ENCODE measurements at places on chromosomes 13 and 19.

- no peak for DNase-seq
These were observed 885 bp downstream of the MLNR start for GRCh38 chr13:49220856-49221589.

DNA sequence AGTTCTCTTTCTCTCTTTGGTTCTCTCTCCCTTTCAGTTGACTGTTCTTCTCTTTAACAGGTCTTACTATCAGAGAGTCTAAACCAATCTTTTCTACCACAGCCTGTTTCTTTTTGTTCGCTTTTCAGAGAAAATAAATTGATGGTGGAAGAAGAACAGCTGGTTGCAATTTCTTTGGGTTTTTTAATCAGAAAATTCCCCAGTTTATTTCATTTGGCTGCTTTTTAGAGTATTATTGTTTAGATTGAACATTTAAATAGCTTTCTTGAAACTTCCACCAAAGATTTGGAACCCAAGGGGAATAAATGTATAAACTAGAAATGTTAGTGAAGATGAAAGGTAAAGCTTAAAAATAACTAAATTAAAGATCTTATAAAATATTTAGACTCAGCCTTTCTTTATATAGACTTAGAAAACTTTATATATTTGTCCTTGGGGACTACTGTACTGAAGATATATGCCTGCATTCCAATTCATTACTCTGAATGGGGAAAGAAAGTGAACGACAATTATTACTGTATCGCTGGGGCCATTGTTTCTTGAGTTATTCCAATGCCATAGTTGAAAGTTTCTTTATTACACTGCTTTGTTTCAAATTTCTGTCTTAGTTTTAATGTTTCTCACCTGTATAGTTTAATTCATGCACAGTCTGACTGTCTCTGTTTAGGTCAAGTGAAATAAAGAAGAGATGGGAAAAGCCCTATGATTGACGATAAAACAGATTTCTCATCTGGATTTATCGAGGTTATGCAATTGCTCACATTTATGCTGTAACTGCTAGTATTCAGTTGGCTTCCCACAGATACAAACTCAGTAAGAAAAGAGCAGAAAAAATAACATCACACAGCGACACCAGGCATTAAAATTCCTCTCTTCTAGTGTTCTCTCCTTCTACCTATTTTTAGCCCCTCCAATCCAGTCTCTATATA is 169.4 kb upstream of the CSNK1A1L start:
- DNase-seq: no peak

GRCh38 chr19:10981252-10981895 is 20.5 kb downstream of the SMARCA4 start:
- no peak for DNase-seq

- no peak for DNase-seq
These were observed 227.4 kb downstream of the TUBA3C start for GRCh38 chr13:18954254-18954653.

GRCh38 chr19:50669302-50670101 is 20.3 kb downstream of the C19orf81 start:
- no peak for DNase-seq

DNA sequence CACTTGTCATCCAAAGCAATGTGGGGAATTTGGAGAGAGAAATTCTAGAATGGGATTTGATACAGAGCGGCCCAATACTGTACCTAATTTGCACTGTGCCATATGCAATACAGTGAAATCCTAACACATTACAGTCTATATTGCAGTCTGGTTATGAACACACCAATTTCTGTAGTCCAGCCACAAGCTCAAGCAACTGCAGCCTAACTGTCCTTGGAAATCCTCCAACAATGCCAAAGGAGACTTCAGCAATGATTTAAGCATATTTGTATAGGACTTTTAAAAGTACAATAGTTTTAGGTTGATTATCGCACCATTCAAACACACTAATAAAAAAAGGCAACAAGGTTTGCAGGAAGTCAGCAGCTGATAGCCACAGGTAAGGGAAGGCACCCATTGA is 17.3 kb downstream of the DIAPH3 start:
- no peak for DNase-seq

DNA sequence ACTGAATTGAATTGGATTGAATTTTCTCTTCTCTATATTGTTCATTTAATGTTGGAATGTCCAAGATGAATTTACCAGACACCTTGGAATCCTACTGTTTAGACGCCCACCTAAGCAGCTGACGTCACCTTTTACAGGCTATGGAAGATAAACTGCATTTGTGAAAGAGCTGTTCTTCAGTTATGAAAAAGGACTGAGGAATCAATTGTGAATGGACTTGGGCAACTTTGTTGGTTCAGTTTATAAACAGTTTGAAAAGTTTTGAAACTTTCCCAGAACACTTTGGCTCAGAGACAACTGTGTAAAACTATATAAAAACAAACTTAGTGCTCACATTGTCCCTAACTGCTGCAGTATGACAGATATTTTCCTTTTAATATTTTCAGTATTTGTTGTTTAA is 590.8 kb upstream of the SPRY2 start:
- no peak for DNase-seq

GRCh38 chr13:98729658-98730057 is 22.8 kb downstream of the SLC15A1 start:
- DNase-seq: no peak

DNA sequence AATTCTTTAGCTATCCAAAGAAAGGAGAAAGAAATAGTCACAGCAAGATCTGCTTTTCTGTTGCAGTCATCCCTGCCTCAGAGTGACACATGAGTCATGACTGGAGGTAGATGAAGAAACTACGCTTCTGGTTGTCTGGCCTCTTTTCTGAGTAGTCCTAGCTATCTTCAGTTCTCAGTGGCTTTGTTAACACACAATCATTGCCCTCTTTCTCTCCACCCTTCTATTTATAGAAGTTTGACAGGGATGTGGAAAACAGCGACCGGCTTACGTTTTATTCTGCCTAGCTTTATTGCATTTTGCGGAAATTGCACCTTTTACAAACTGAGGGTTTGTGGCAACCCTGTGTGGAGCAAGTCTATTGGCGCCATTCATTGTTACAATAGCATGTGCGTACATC is 26.7 kb downstream of the SPATA13 start:
- DNase-seq: no peak

DNA sequence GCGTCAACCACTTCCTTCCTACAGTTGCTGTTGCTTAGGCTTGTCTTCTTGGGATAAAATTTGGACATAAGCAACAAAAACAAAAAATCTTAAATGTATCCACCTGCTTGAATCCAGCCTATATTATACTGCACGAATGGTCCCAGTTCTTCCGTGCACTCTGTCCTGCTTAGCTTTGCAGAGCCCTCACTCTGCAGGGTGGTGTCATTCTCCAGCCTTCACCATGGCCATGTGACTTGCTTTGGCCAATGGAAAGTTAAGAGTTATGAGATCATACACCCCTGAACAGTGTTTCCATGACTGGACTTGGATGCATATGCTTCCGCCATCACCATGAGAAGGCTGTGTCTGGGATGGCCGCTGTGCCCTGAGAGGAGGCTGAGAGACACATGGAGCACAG is 27.4 kb upstream of the SACS start:
- no peak for DNase-seq

DNA sequence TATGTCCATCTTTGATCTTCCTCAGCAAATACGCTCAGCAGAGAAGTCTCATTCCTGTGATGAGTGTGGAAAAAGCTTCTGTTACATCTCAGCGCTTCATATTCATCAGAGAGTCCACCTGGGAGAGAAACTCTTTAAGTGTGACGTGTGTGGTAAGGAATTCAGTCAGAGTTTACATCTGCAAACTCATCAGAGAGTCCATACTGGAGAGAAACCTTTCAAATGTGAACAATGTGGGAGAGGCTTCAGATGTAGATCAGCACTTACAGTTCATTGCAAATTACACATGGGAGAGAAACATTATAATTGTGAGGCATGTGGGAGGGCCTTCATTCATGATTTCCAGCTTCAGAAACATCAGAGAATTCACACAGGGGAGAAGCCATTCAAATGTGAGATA is 5.7 kb upstream of the ZNF284 start:
- DNase-seq: no peak

- DNase-seq: no peak
These were observed 8.5 kb downstream of the MAU2 start for GRCh38 chr19:19329126-19329525.

DNA sequence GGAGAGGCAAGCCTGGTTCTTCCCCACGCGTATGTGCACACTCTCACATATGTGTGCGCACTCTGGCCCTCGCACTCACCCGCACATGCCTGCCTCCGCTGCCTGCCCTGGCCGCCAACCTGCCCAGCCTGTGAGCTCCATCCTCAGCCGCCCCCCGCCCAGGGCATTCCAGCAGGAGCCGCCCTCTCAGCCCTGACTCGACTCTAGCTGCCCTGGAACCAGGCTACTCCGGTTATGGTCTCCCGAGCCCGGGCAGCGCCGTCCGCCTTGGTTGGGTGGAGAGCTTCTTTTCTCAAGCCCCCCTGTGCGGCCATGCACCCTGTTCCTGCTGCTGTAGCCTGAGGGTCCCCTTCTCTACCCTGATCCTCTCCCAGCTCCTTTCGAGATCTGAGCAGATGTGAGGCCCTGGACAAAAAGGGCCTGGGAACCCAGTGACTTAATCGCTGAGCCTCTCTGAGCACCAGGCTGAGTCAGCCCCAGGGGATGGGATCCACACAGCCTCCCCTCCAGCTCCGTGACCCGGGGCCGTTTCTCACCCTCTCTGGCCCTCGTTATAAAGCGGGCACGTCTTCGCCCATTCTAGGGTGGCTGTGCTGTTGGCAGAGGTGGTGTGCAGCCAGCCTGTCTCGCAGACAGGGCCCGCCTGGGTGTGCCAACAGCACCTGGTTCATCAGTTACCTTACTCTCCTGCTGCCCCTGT is 191.5 kb downstream of the TEX29 start:
- no peak for DNase-seq

GRCh38 chr13:100533588-100534041 is 55.0 kb downstream of the GGACT start:
- peak; percentile 92 for DNase-seq

- DNase-seq: no peak
These were observed 28.4 kb downstream of the ZNF844 start for GRCh38 chr19:12092956-12093355.

- DNase-seq: no peak
These were observed 18.0 kb downstream of the MAP4K1 start for GRCh38 chr19:38599722-38600121.

- peak; percentile 22 for DNase-seq
These were observed 451 bp upstream of the ICAM5 start for GRCh38 chr19:10289167-10289835.

- peak; percentile 54 for DNase-seq
These were observed 9.8 kb upstream of the ALOX5AP start for GRCh38 chr13:30725326-30726085.

- DNase-seq: no peak
These were observed 212.4 kb downstream of the SLITRK6 start for GRCh38 chr13:85586856-85587255.

GRCh38 chr13:83223546-83223945 is 658.7 kb downstream of the SLITRK1 start:
- DNase-seq: no peak

- DNase-seq: no peak
These were observed 470 bp upstream of the GRTP1 start for GRCh38 chr13:113364311-113364889.

DNA sequence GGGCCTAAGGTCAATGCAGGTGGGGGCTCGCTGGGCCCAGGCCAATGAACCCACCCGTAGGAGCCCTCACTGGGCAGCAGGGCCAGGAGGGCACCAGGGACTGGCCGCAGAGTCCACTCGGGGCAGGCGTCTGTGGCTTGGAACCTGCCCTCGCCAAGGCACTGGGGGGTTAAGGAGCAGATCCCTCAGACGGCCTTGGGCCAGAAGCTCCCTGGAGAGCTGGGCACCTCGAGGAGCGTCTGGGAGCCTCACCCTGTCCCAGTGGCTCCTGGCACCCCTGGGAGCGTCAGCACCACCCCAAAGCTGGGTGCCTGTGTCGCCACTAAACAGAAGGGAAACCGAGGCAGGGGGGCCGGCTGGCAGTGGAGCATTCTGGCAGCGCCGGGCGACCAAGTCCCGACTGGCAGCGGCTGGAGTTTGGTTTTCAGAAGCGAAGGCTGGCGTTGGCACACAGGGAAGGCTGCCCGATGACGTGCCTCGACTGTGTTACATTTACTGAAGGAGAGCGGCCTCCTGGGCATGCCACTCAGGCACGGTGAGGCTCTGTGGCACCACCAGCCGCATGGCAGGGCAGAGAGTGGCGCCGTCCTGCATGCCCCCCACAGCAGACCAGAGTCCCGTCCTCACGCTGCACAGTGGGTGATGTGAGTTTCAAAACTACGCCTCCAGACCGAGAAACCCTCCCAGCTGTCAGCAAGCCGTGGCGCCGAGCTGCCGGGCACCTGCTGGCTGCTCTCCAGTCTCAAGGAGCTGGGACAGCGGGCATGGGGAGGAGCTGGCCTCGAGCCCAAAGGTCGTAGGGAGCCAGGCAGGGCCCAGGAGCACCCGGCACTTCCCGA is 9.2 kb upstream of the MEX3D start:
- peak; percentile 75 for DNase-seq

DNA sequence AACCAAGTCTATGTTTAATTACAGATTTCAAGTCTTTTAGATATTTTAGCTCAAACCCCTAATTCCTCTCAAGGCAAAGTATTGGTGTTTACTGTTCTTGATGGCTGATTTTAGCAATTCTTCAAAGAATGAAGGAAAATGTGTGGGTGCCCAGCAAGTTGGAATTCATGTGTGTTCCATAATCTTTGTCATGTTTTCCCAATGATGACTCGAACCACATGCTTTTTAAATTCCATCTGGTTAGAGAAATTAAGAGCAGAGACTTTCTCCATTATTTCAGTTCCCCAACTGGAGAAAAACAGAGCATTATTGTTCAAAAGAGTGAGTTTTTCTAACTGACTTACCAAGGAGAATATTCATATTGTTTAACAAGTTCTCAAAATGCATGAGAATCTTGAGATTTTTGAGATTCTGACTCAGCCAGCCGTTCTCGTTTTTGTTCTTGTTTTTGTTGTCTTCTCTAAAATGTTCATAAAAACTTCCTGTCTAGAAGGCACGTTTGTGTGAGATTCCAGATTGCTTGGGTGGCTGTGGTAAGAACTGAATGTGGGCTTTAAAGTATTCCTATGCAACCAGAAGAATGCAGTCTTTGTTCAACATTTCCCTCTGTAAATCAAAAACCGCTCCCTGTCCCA is 404.7 kb downstream of the IRS2 start:
- DNase-seq: no peak

DNA sequence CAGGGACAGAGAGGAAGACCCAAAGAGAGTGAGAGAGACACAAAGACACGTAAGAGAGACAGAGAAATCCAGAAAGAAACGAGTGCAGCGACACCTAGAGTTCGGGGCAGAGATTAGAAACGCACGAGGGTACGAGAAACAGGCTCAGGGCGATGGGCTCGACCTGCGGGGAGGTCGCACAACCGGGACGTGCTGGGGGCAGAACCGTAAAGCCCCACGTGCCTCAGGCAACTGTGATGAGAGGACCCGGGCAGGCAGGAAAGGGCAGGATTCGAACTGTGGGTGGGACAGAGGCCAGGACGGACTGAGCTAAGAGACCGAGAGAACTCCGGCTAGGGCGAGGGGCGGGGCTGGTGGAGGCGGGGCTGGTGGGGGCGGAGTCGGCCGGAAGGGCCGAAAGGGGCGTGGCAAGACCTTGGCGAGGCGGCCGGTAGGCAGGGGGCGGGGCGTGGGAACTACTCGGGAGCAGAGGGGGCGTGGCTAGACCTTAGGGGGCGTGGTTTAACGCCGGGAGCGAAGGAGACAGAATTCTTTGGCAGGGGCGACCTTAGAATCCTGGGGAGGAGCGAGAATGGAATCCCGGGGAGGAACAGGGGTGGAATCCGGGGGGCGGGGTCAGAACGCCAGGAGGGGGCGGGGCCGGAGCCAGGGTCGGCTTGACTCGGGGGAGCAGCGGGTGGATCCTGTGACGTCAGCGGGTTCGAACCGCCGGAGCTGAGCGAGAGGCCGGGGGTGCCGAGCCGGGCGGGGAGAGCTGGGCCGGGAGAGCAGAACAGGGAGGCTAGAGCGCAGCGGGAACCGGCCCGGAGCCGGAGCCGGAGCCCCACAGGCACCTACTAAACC is at the start of gene NECTIN2:
TSS of gene NECTIN2 (plus strand) at position 686 of the 843 bp plus-strand sequence. CDS start 229 bp downstream, outside the sequence.
- DNase-seq: peak; percentile 77

Data from NCI-H1092 (cell line).